Articular chondrocyte of knee joint (primary cell): ENCODE measurements at places on chromosomes 1 and 21. TPM values are rescaled to one million over a fixed set of nuclear protein-coding genes. Genes with fewer than 3 reads are reported as not detected.

Gene KAZN
- 48.9 and 49.2 TPM in 2 replicates for total RNA-seq

Gene SUSD4
- total RNA-seq: 0.13 and 0.32 TPM in 2 replicates

Gene ETS2
- total RNA-seq: 39.1 and 64.8 TPM in 2 replicates

Gene GUCA2B
- not detected in 2 replicates for total RNA-seq

Gene STPG1
- total RNA-seq: 9.3 and 12.2 TPM in 2 replicates

Gene BEND5
- 0.11 and 1.0 TPM in 2 replicates for total RNA-seq

Gene ANXA9
- total RNA-seq: 0.22 and 0.39 TPM in 2 replicates

Gene TEKT2
- total RNA-seq: 0.11 and 0.13 TPM in 2 replicates

Gene NUAK2
- total RNA-seq: 1.9 and 2.0 TPM in 2 replicates
